ENCODE measurements at places on chromosomes 4 and X. TPM values are rescaled to one million over a fixed set of nuclear protein-coding genes. Genes with fewer than 3 reads are reported as not detected.

The PITX2 gene
- total RNA-seq = 2.6 TPM

- no peak for DNase-seq
Measured at GRCh38 chr4:83731609-83732008, 195.7 kb downstream of the GPAT3 start.

DNA sequence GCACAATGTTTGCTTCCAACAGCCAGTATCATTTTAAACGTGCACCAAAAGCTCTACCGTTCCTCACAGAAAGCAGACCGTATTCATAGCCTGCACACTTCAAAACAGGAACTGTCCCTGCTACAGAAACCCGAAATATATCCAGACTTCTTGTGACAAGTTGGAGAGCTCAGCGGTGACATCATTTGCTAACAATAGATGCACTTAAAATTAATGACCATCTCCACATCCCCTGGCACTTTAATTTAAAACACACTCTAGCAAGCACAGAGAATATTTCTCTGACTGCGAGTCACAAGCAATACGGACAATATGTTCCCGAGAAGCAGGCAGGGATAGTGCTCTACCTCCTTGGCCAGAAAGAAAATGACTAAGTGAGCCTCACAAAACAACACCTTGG, 2.5 kb downstream of the NYX start:
- DNase-seq = no peak

The CABS1 gene
- total RNA-seq = not detected

DNA sequence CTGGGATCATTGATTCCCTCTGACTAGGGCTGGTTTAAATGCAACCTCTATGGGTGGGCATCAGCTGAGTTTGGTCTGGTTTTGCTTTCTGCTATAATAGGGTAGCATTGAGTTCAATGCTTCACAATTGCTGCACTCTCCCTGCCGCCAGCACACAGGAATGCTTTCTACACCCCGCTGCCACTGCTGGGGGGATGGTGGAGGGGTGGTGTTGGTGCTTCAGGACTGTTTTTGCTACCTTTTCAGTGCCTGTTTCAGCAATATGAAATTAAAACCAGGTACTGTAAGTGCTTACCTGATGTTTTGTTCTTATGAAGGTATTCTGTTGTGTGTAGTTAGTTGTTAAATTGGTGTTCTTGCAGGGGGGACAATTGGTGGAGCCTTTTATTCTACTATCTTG, 67.7 kb downstream of the GNL3L start:
- no peak for DNase-seq

The KLF8 gene
- 9.2 TPM for total RNA-seq

The HMX1 gene
- not detected for total RNA-seq

The KLHL13 gene
- 8.4 TPM for total RNA-seq

All from mucosa of descending colon (tissue), 3 donors.